WERI-Rb-1 (cell line): ENCODE measurements at places on chromosomes 6 and 20.

- no peak for DNase-seq
Measured at GRCh38 chr6:163776196-163776905, 361.8 kb downstream of the QKI start.

GRCh38 chr6:22333802-22334201 is 37.0 kb upstream of the PRL start:
- DNase-seq = no peak

DNA sequence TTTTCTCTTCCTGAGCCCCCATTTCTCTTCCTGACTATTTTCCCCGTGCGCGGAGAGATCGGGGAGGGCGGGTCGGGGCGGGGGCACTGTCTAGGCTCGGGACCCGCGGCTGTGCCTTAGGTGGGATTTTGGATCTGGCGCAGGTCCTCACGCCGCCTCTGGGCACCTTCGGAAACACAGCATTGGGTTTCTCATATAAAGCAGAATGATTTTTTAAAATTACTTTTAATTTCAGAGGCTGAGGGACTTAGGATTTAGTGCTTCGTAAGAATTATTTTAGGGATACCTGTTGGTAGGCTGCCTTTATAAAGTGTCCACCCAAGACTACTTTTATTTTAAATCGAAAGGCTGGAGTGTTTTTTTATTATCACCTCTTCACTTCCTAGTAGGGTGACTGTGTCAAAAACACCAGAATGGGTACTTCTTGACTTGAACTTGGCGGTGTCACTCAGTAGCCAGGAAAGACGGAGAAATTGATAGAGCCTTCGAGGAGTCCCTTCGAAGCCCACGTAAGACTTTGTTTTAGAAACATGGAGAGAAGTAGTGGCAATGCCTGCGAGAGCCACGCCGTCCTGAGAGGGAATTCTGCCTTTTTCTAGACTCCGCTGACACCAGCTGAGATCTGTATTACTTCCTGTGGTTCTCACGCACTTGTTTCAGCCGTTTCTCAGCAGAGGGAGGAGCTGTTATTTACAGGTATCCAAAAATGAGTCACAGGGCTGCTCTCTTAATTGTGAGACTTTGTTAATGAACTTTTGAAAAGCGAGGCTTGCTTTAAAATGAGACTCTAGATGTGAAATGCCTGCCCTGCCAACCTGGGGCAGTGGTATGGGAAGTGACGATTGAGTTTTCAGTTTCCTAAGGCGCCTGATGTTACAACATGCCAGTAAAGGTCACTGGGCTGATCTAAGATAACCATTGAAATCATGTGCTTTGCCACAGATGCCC is 667 bp downstream of the STX11 start:
- DNase-seq = peak; percentile 30

DNA sequence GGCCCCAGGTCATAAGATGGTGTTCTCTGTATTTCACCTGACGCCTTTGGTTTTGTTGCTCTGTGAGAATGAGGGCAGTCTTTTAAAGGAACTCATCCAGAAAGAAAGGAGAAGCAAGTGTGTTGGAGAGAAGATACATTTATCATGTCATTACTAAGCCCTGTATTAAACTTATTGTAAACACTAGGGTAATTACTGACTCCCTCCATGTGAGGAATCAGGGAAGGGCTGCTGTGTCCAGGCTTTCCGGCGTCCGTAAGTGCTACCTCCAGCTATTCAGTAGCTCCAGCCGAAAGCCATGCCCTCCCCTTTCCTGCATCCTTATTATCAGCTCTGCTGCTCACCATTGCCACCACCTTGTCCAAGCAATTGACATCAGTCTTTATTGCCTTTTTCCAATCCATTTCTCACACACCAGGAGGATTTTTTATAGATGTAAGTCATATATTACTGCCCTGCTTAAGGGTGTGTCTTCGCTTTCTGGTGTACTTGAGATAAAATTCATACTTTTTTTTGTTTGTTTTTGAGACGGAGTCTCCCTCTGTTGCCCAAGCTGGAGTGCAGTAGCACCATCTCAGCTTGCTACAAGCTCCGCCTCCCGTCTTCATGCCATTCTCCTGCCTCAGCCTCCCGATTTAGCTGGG is 94.7 kb downstream of the RPP40 start:
- DNase-seq = no peak

GRCh38 chr6:33587529-33587928 is 7.5 kb upstream of the BAK1 start:
- DNase-seq = no peak

- DNase-seq = no peak
Measured at GRCh38 chr6:47157653-47158219, 115.6 kb upstream of the ADGRF1 start.

GRCh38 chr6:107399935-107400334 is 59.4 kb downstream of the PDSS2 start:
- DNase-seq = no peak

GRCh38 chr6:43709654-43710303 is 22.2 kb upstream of the MRPS18A start:
- no peak for DNase-seq

DNA sequence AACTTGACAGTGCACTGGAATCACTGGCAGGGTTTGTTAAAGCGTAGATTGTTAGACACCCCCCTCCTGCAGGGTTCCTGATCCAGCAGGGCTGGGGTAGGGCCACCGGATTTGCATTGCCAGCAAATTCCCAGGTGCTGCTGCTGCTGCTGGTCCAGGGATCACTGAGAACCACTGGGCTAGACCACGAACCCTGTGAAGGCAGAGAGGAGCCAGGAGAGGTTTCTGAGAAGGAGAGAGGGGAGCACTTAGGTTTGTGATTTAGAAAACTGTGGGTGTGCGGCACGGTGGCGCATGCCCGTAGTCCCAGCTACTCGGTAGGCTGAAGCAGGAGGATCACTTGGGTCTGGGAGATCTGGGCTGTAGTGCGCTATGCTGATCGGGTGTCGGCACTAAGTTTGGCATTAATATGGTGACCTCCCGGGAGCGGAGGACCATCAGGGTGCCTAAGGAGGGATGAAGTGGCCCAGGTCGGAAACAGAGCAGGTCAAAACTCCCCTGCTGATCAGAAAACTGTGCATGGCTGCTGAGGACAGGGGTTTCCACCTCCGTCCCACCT is 53.6 kb upstream of the FAM83D start:
- no peak for DNase-seq

DNA sequence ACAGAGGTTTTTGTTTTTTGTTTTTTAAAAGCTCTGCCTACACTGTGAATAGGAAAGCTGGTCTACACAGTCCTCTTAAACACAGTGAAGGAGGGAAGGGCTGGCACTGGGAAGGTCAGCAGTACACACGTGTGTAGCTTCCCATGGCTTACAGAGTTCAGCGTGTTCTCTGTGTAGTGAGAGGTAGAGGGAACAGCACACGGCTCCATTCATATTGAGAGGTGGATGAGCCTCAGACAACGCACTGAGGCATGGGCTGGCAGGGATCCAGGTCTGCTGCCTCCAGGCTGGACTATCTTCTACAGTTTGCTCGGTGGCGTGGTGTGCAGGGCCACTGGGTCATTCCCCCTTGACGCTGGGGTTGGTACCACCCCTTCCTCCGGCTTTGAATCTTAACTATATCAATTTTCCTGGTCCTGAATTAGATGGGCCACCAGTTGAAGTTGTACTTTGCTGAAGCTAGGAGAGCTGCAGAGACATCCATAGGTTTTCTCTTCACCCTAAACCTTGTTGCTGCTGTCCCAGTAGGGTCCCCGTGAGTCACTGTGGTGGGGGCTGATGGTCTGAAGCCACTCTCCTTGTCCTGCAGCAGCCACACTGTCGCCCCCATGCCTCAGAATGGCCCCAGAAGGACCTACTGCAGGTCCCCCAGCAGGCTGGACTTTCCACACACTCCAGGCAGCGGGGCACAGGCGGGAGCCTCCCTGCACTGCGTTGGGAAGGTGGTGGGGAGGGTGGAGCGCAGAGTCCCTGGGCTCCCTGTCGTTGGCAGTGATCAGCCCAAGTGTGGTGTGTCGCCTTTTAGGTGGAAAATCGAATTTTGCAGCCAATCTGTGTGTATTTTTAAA is 2.0 kb downstream of the ARFGAP1 start:
- no peak for DNase-seq

GRCh38 chr20:36407199-36407733 is 101.1 kb downstream of the DLGAP4 start:
- no peak for DNase-seq

GRCh38 chr6:53458105-53458866 is 86.6 kb downstream of the GCLC start:
- no peak for DNase-seq

DNA sequence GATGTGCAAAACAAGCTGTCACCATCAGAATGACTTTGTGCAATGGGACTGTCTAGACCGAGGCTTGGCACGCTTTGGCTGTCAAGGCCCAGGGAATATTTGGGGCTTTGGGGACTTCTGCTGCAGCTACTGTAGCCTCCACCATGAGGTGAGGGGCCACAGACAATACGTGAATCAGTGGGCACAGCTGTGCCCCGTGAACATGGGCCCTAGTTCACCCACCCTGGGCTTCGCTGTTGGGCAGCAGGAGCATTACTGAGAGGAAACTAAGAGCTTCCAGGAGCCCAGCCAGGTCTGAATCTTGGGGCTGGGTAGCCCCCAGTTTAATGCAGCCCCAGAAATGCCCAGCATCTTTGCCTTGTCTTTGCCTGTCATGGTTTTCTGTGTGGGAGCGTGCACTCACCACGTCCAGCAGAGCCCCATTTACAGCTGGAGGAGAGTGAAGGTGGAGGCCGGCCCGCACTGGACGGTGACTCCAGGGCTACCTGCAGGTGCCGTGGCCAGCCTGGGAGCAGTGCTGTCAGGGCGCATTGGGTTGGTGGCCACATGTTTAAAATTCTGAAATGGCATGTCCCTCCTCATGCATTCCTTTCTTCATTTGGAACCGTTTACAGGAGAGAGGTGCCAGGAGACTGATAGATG is 34.7 kb downstream of the DUSP22 start:
- no peak for DNase-seq

GRCh38 chr6:11317885-11318771 is 85.7 kb upstream of the NEDD9 start:
- DNase-seq = no peak

- no peak for DNase-seq
Measured at GRCh38 chr6:140980265-140980887, 1152.3 kb upstream of the GJE1 start.

- DNase-seq = no peak
Measured at GRCh38 chr20:24648919-24649318, 179.5 kb downstream of the SYNDIG1 start.

- DNase-seq = no peak
Measured at GRCh38 chr20:4563534-4563933, 158.2 kb upstream of the PRND start.

DNA sequence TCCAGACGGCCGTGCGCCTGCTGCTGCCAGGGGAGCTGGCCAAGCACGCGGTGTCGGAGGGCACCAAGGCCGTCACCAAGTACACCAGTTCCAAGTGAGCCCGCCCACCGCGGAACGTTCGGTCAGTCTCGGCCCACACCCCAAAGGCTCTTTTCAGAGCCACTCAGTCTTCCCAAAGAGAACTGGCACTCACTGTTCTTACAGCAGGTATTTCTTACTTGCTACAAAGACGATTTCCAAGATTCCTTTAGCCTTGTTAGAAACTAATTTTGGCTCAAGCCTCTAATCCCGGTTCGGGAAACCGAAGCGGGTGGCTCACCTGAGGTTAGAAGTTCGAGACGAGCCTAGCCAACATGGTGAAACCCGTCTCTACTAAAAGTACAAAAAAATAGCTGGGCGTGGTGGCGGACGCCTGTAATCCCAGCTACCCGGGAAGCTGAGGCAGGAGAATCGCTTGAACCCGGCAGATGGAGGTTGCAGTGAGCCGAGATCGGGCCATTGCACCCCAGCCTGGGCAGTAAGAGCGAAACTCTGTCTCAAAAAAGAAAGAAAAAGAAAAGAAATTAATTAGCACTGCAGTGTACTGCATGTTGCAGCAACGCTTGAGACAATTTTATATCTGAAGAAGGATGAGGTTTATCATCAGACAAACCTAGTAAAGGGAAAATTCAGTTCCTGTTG is 73.1 kb downstream of the OR2B2 start:
- no peak for DNase-seq

- DNase-seq = no peak
Measured at GRCh38 chr20:41003143-41003935, 25.3 kb upstream of the TOP1 start.

DNA sequence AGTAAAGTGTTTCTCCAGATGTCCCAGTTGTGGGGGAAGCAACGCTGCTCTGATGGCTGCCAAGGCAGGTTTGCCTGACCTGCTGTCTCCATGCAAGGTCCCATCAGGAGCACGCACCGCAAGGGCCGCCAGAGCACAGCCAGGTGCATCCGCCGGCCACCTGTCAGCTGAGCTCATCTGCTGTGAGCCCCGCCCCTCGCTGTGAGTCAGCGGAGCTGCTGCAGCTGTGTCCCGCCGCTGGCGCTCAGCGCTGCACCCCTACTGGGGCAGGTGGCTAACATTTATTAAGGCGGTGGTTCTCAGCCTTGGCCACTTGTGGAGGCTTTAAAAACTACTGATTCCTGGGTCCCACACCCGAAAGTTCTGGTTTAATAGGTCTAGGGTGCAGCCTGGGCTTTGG is 225.7 kb downstream of the UST start:
- DNase-seq = peak; percentile 21

DNA sequence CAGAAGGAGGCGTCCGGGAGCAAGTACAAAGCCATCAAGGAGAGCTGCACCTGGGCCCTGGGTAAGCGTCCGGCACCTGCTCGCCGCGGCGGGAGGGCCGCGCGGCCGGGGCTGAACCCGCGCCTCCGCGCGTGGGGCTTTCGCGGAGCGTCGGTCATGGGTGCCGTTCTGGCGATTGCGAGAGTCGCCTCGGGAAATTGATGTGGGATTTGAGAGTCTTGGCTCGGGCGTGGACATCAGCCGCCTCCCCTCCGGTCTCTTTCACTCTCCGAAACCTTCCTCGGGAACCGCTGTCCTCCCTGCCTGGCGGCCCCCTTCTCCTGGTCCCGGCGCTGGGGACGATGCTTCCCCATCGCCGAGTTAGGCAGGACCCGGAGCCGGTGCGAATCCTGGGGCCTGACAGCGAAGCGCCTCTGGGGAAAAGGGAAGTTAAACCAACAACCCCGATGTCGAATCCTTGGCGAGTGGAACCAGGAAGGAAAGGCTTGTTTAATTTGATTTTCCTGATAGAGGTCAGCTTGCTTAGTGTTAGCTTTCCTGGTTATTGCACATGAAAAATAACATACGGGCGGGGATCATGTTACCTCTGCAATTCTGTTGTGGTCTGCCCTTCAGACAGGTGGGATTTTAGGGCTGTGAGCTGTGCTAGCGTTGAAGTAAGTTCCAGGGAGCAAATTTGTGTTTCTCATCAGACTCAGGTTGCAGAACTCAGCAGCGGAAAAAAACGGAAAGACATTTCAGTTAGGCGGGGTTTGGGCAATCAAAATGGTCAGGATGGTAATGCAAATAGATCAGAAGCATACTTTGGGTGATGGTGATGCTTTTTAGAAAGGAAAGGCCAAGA is 594 bp downstream of the ARFGEF3 start:
- no peak for DNase-seq

- peak; percentile 25 for DNase-seq
Measured at GRCh38 chr6:169097381-169097959, 156.2 kb downstream of the THBS2 start.

- DNase-seq = no peak
Measured at GRCh38 chr6:163338671-163339405, 75.7 kb upstream of the QKI start.
